ENCODE measurements at places on chromosomes 3 and 15.

- no peak for DNase-seq
Observed at GRCh38 chr15:92909136-92909781, 9.1 kb downstream of the CHD2 start.

GRCh38 chr3:47265725-47266428 lies 16.7 kb downstream of the KIF9 start:
- no peak for DNase-seq

DNA sequence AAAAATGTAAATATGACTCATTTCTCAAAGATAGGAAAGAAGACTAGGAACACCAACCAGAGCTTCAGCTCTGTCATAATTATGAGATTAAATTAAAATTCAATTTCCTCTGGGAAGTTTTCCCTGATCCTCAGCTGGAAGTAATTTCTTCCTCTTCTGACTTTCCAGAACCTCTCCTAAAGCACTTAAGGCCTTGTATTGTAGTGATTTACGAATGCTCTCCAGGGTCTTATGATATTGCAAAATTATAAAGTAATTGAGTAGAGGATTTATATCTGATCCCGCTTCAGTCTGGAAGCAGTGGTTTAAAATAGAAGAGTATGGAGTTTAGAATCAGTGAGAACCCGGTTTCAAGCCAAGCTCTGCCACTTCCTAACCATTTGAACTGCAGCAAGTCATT lies 279.8 kb downstream of the ZPLD1 start:
- no peak for DNase-seq

DNA sequence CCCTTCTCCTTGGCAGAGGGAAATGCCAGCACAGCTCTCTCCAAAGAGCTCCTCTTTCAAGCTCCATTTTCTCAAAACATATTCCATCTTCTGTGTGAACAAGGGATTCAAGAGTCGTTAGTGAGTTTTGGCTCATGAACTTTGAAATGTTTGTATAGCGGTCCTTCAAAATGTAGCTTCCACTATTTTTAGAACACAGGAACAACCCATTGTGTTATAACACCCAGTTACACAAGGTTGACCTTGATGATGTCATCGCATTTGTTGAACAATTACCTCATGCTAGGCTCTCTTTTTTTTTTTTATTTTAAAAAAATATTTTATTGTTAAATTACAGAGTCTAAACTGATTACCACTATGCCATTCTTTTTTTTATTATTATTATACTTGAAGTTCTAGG lies 251.7 kb downstream of the THSD4 start:
- no peak for DNase-seq

- DNase-seq, result no peak
Observed at GRCh38 chr15:70418943-70419342, 321.2 kb upstream of the TLE3 start.

DNA sequence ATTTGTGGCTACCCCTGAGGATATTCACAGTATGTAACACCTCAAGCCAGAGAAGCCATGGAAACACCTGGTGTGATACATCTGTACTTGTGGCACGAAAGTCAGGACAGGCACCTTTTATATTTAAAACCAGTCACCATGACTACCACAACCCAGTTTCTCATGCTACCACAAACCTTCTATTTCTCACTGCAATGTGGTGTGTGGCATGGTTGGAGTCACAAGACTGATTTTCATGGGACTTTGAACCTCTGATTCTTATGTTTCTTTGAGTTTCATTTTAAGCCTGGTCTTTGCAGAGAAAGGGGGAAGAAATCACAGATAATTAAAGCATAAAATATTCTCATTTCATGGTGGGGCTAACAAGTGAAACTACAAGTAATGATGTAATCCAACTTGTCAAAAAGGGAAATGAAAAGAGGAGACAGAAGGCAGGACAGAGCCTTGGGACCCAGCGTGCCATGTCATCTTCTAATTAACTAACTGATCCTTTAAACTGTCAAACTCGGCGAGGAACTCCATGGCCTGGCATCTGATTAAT lies 175.9 kb downstream of the PDZRN3 start:
- DNase-seq, result no peak

GRCh38 chr15:44713006-44713966 lies 2.0 kb downstream of the B2M start:
- DNase-seq, result no peak

GRCh38 chr3:23254835-23255234 lies 51.7 kb downstream of the UBE2E2 start:
- DNase-seq, result no peak

DNA sequence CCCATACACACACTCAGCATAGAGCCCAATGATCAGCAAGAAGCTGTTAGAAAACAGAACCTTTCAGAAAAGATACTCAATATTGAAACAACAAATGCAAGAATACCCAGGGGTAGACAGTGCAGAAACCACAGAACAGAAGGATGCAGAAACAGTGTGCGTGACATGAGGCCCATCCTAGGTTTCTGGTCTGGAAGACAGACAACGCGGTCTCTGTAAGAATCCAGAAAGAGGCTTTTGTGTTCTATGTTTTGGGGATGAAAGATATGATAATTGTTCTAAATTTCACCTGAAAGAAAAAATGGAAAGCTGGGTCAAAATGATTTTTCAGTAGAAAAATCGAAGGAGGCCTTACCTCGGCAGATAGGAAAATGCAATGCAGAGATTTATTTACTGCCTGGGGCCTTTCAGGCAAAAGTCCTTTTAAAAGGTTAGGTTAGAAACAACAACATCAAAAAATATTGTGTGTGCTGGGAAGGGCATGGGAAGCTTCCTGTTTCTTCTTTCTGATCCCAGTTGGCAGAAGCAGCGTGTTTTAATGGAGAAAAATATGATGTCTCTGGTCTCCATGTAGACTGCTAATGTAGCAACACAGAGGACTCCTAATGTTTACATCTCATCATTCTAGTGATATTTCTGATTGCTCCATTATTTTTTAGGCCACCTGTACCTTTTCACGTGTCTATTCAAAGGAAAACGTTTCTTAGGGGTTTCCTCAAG lies 17.0 kb downstream of the SYNM start:
- no peak for DNase-seq

DNA sequence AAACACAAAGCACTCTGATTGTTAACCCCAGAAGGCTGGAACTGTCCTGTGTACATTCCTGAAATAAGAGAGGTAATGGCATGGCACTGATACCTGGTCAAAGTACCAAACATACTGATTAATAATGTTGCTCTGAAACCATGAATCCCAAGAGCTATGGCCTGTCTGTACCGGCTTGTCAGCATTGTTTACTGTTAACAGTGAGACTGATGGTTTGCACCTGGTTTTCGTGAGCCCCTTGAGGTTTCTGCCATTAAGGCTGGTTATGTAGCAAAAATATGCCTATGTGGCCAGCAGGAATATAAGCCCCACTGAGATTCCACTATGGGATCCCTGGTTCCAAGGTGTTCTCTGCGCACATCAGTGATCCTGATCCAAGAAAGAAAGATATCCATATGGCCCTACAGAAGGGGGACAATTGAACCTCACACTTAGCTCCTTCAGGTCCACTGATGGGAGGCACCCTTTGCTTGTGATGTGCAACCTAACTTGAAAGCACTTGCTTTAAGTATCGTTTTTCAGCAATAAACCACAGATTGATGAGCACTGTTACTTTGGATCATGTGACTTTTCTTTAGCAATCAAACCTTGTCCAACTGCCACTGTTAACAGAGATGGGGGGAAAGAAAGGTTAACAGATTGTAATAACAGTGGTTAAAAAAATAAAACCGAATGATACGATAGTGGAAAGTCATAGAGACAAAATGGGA lies 65.2 kb downstream of the TBL1XR1 start:
- no peak for DNase-seq

GRCh38 chr3:51992017-51992682 lies 3.5 kb downstream of the RPL29 start:
- DNase-seq, result no peak

DNA sequence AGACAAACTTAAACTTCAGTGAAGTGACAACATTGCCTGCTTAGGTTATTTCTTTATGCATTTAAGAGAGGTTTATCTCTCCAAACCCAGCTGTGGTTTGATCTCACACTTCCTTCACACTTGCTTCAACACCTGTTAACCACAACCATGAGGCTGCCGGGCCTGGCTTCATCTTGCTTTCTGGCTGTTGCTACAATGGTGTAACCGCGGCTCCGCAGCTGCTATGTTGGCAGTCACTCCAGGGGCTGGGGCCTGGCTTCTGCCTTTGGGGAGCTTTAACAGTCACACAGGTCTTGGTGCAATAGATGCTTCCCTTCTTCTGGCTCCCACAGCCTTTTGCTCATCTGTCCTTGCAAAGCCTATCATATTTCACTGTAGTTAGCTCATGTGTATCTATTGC lies 72.9 kb upstream of the MNS1 start:
- DNase-seq, result no peak

DNA sequence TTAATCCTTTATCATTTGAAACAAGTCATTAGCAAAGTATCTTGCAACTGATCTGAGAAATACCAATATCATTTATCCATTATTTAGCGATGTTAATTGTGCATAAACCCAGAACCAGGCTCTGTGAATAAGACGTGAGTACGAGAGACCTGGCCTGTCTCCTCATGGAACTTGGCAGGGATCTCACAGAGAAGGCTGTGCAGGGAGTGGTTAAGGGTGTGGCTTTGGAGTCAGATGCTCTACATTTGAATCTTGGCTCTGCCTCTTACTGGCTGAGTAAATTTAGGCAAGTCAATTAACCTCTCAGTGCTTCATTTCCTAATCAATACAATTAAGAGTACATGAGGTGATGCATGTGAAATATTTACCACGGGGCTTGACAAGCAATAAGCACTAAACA lies 39.9 kb upstream of the TBL1XR1 start:
- no peak for DNase-seq

- no peak for DNase-seq
Observed at GRCh38 chr3:28677581-28677980, 329.0 kb upstream of the AZI2 start.

DNA sequence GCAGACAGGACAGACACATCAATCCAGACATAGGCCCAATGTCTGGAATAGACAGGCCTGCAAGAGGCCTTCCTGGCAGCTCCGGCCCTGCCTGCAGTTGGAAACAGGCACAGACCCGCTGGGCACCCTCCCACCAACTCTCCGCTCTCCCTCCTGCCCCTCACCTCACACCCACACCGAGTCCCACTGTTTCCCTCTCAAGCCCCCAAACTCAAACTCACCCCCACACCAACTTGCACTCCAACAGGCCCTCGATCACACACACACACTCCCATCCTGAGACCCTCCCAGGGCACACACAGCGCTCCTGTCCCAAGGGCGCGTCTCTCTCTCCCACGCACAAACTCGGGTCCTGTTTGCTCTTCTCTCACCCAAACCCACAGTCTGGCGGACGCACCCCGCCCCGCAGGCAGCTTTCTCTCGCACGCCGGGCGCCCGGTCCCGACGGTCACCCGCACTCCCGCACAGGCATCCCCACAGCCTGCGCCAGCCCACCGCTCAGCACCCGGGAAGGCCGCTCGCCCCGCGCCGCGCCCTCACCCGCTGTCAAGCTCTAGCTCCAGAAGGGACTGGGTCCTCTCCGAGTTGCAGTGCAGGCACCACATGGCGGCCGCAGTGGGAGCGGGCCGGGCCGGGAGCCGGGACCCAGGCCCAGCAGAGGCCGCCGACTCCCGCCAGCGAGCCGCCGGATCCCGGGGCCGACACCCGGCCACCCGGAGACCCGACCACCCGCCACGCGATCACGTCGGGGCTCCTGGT lies 106.2 kb downstream of the IQSEC1 start:
- no peak for DNase-seq

GRCh38 chr3:78912259-78912658 lies 855.5 kb downstream of the ROBO1 start:
- no peak for DNase-seq

DNA sequence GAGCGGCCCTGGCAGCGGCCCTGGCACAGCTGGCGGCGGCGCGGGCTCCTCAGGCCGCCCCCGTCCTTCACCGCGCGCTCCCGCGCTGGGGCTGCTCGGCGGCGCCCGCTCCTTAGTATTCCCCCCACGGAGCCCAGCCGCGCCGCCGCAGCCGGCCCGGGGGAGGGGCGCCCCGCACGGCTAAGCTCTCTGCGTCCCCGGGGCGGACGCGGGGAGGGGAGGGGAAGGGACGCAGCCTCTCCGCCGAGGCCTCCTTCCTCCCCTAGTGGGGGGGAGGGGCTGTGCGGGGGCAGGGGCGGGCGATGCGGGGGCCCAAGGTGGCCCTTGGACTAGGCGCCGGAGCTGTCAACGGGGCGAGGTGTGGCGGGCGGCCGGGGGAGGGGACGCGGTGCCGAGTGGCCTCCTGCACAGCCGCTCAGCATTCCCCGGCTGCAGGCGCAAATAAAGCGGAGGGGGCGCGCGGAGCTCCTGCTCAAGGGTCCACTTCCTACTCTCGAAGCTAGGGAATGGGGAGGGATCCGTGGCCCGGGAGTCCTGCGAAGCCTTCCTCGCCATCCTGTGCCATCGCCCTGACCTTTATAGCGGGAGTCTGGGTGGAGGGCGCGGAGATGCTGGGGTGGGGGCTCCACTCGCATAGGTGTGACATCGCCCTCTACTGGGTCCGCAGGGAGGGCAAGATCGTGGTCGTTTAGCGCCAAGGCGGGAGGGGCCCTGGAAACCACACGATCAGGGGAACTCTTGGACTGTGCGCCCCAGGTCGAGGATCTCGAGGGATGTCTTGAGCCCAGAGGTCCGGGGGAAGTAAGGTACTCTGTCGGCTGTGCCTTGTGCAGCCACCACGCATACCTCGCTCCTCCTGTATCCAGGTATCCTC lies 22.2 kb downstream of the EPHB3 start:
- no peak for DNase-seq

- DNase-seq, result no peak
Observed at GRCh38 chr3:100830931-100831330, 121.6 kb downstream of the TFG start.

DNA sequence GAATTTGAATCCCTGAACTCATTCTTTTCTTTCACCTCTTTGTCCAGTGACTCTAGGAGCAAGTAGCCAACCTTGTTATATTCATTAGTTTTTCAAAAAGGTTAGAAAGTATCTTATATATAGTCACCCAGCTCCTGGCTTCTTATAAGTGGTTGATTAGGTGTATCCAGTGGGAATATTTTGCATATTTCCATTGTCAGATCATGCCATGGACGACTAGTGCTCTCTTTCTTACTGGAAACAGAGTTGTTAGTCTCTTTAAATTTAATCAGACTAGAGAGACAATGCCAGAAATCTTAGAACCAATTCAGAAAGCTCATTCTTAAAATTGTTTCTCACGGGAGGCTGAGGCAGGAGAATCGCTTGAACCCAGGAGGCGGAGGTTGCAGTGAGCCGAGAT lies 73.4 kb downstream of the CHRD start:
- DNase-seq, result no peak

GRCh38 chr3:135182364-135182998 lies 387.4 kb downstream of the EPHB1 start:
- DNase-seq, result no peak
